ENCODE measurements at places on chromosomes 6 and 20.

- DNase-seq: no peak
Observed at GRCh38 chr6:129966125-129966524, 52.3 kb upstream of the L3MBTL3 start.

DNA sequence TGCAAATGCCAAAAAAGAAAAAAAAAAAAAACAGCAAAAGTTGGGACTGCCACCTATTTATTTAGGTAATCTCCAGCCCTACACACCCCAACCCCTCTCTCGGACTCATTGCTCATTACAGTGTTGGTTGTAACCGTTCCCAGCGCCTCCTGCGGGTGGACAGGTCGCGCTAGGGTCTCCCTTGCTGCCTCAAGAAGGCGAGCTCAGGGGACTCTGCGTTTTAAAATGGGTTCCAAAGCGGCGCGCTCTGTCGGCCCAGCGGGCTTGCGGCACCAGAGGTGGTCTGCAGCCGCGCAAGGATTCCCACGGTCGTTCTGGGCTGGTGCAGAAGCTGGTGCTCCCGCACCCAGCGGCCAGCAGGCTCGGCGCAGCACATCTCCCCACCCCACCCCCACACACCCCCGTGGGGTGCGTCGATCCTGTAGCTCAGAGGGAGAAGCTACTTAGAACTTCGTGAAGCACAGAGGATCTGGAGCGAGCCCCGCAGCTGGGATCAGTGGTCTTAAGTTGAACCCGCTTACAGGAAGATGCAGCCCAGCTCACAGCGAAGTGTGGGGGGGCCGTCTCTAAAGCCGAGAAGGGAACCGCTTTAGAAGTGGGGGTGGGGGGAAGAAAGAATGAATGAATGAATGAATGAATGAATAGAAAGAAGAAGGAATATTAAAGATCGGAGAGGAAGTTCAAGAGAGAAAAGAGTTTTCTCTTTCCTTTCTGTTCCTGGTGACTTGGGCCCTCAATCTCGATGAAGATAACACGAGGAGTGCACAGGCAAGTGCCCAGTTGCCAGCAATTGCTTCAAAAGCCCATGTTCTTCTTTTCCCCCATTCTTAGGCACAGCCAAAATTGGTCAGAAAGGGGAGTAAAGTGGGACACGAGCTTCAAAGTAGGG is 780 bp downstream of the TFAP2A start:
- no peak for DNase-seq

GRCh38 chr6:44933108-44933507 is 395.0 kb upstream of the RUNX2 start:
- no peak for DNase-seq

DNA sequence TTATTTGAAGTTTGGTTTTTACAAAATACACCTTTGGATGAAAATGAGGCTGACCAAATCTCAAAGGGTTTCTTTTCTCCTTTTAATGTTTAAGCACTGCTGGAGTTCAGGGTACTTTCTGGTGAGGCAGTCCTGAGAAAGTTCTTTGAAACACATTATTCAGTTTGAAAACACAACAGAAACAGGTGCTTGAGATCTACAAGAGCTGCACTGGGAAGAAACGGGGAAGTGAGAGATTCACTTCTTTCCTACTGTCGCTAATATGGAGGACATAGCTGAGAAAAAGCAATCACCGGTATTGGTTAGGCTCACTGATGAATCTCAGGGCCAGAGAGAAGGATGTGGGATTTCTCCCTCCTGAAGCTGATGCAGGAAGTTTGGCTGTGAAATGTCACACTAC is 22.9 kb upstream of the TMEM170B start:
- DNase-seq: no peak

- DNase-seq: no peak
Observed at GRCh38 chr6:47111685-47112084, 69.6 kb upstream of the ADGRF1 start.

GRCh38 chr20:59933296-59933848 is at the start of gene SYCP2:
TSS of gene SYCP2 (minus strand) at chr20:59933637. CDS start at chr20:59922413, 11,224 bp downstream.
- DNase-seq: peak; percentile 25

DNA sequence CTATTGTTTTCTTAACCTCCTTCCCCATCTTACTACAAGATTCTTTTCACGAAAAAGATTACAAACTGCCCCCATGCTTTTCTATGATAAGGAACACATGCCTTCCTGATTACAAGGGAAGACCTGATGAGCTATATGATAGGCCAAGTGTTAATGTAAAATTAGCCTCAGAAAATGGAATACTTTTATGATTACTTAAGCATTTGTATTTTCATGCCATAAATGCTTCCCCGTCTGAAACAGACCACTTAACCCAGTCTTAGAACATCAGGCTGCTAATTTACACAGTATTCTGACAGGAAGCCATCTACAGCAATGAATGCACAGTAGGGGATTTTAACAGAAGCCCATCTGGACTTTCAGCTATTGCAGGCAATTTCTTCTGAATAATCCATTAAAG is 274.9 kb downstream of the HAO1 start:
- no peak for DNase-seq

- DNase-seq: no peak
Observed at GRCh38 chr6:130206479-130206878, 16.3 kb downstream of the SAMD3 start.

DNA sequence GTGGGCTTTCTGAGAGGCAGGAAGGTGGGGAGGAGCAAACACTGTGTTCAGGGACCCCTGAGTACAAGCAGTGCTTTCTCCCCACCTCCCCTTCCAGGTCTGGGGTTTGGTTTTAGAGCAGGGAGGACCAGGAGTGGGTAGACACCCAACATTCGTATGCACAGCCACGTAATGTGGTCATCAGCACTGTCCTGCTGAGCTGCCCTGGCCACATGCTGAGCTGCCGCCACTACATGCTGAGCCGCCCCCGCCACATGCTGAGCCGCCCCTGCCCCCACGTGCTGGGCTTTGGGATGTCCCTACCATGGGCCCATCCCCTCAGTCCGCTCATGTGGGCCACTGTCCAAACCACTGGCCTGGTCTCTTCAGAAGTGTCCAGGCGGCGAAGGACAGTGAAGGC is 214.9 kb upstream of the CST7 start:
- no peak for DNase-seq

DNA sequence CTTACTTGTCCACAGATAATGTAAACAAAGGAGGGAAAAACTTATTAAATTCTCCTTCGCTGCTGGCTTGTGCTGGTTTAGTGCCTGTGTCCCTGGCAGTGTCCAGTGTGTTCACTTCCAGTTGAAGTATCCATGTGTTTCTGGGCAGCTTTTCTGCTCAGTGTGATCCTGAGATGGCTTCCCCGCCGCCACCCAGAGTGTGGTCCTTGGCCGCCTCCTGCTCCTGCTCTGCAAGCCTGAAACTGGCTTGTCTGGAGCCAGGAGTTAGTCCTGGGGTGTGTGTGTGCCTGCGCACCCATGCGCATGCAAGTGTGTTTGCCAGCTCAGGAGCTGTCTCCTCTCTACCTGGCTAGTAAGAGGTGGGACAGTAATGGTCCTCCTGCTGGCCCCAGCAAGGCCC is 7.2 kb downstream of the BTBD3 start:
- DNase-seq: no peak

GRCh38 chr6:142773324-142773723 is 171.7 kb downstream of the HIVEP2 start:
- DNase-seq: no peak

All from stimulated activated CD4-positive, alpha-beta T cell treated with anti-CD3 and anti-CD28 coated beads, Interleukin-15, amount 100 ng/mL, for 1 hour (primary cell).